Body of pancreas (tissue), 4 donors: ENCODE measurements at places on chromosomes 11 and 22.
A peak's percentile ranks its signal among the peaks of the same experiment; 100 is the strongest.

DNA sequence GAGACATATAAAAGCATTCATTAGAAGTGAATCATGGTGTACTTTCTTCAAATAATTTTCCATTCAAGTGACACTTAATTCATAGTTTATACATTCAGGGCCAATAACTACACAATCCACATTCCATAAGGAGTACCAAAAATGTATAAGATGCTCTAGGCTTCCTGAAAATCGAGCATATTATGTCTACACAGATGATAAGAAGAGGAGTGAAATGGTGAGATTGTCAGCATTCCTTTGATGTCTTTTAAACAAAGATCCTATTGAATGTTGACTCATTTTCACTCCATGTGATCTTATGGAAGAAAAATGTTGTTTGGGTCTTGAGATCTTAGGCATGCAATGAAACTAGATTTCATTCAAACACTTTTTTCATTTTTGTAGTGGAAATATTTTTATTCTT, 843.2 kb downstream of the KCNA4 start:
- no peak overlapping the region for H3K4me3 ChIP-seq
- no peaks in the 10 kb centered on the region for H3K36me3 ChIP-seq

DNA sequence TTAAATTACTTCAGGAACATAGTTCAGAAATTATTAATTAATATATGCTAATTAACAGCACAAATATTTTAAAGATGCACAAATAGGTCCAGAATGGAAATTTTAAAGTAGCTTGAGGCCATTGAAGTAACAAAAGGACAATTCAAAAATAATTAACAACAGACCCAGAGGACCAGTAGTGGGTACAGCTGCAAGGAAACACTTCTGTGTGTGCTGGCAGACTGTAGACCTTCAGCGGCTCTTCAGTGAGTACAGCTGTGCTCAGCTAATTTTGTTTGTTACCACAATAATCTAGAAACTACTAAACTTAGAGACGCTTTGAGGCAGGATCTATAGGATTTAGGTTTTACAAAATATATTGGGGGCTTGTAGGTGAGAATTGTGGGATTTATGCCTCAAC, 103.8 kb downstream of the GRIA4 start:
- H3K27me3 ChIP-seq: no peaks in the 10 kb centered on the region
- H3K36me3 ChIP-seq: no peaks in the 10 kb centered on the region
- no peak overlapping the region for H3K4me3 ChIP-seq
- DNase-seq: no peak

DNA sequence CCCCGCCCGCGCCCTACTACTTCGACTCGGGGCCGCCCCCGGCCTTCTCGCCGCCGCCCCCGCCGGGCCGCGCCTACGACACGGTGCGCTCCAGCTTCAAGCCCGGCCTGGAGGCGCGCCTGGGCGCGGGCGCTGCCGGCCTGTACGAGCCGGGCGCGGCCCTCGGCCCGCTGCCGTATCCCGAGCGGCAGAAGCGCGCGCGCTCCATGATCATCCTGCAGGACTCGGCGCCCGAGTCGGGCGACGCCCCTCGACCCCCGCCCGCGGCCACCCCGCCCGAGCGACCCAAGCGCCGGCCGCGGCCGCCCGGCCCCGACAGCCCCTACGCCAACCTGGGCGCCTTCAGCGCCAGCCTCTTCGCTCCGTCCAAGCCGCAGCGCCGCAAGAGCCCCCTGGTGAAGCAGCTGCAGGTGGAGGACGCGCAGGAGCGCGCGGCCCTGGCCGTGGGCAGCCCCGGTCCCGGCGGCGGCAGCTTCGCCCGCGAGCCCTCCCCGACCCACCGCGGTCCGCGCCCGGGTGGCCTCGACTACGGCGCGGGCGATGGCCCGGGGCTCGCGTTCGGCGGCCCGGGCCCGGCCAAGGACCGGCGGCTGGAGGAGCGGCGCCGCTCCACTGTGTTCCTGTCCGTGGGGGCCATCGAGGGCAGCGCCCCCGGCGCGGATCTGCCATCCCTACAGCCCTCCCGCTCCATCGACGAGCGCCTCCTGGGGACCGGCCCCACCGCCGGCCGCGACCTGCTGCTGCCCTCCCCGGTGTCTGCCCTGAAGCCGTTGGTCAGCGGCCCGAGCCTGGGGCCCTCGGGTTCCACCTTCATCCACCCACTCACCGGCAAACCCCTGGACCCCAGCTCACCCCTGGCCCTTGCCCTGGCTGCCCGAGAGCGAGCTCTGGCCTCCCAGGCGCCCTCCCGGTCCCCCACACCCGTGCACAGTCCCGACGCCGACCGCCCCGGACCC, 17.4 kb upstream of the ACR start:
- no peak for DNase-seq
- peaks cover 11% of the 10 kb centered on the region for H3K4me1 ChIP-seq
- H3K27me3 ChIP-seq: no peaks in the 10 kb centered on the region
- no peaks in the 10 kb centered on the region for H3K36me3 ChIP-seq
- H3K27ac ChIP-seq: no peak overlapping the region

- H3K27me3 ChIP-seq: no peaks in the 10 kb centered on the region
- H3K36me3 ChIP-seq: no peaks in the 10 kb centered on the region
- no peaks in the 10 kb centered on the region for H3K4me1 ChIP-seq
- no peak overlapping the region for H3K27ac ChIP-seq
- DNase-seq: no peak
Observed at GRCh38 chr11:87059596-87060390, 22.1 kb downstream of the TMEM135 start.

- peaks cover 16% of the 10 kb centered on the region for H3K4me1 ChIP-seq
- H3K27me3 ChIP-seq: no peaks in the 10 kb centered on the region
- no peak overlapping the region for H3K27ac ChIP-seq
Observed at GRCh38 chr11:107563702-107564101, 1.8 kb downstream of the ALKBH8 start.

DNA sequence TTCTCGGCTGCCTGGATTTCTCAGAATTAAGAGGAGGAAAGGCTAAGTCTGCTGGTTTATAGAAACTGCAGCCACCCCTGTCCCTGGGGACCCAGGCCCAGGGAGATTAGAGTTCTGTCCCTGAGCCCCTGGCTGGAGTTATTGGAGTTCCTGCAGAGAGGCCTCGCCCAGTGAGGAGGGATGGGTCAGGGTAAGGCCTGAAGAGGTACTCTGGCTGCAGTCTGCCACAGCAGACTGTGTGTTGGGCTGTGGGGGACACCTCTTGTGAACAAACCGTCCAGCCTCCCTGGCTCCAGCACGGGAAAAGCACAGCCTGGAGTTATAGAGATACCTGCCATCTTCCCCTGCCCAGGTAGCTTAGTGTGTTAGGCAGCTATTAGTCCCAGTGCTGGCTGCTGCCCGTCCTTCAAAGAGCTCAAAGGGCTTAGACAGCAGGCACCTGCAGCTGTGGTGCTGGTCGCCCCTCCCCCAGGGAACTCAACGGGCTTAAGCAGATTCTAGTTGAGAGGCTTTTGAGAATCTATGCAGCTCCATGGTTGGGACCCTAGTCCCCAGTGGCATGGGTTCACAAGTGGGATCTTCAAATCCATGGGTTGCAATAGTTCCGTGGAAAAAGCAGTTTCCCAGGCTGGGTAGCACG, 36.6 kb upstream of the MUC15 start:
- H3K27me3 ChIP-seq: no peaks in the 10 kb centered on the region
- no peak overlapping the region for H3K27ac ChIP-seq

DNA sequence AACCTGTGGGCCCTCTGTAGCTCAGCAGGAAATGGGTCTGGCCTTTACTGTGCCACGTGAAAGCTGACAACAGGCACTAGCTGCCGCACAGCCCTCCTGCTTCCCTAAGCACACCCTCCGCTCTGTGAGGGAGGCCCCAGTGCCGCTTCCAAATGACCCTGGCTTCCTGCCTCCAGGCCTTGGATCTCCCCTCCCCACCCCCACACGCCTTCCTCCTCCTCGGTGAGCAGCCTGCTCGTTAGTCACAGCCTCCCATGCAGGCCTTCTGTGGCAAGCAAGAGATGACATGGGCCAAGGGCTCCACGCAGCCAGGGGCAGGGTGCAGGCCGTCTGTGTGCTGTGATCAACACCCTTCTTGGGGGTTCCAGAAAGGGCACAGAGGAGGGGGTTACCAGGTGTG, 15.3 kb upstream of the RASL10A start:
- peaks cover 37% of the 10 kb centered on the region for H3K36me3 ChIP-seq
- no peaks in the 10 kb centered on the region for H3K4me1 ChIP-seq
- no peak for DNase-seq
- H3K27ac ChIP-seq: no peak overlapping the region

DNA sequence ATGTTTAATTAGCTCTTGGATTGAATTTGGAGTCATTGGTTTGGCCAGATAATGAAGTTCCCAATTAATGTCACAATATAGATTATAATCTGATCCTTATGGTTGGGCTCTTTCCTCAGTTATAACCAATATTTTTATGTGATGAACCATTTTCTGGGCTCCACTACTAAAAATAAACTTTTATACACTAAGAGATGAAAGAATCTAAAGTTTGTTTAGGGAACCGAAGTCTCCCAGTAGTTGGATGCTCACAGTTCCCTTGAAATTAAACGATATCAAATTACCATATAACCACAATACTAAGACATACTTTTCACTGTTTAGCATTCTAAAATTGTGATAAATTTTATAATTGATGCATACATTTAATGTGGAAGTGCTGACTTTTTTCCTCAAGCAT, 47.0 kb upstream of the ARHGAP42 start:
- H3K27me3 ChIP-seq: no peaks in the 10 kb centered on the region
- DNase-seq: no peak
- H3K36me3 ChIP-seq: no peaks in the 10 kb centered on the region
- no peak overlapping the region for H3K4me3 ChIP-seq
- no peak overlapping the region for H3K27ac ChIP-seq
- peaks cover 3% of the 10 kb centered on the region for H3K4me1 ChIP-seq

DNA sequence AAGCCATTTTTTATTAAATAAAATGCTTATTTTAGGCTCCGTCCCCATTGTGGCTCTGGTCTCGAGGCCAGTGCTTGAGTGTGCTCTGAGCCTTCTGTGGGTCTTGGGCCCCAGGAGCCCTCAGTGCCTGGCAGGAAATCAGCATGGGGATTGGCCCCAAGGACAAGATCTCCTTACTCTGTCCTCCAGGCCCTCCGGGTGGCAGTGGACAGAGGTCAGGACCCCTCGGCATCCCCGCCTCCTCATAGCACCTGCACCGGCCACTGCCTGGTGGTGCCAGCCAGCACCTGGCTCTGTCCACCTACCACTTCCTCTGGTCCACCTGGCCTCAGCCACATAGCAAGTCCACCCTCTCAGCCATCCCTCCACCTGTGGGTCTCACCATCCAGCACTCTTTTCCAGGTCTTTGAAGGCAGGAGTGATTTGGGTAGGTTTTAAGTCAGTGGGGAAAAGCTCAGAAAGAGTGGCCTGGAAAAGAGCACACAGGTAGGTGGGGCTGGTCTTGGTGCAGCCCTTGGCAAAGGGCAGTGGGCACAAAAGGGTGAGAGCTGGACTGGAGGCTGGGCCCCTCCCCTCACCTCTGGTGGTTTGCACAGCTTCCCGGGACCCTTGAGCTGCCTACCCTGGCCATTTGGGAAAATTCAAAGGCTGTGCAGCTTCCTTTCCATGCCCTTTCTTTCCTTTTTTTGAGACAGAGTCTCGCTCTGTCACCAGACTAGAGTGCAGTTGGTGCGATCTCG, 3.5 kb downstream of the CLDN5 start:
- H3K4me3 ChIP-seq: no peak overlapping the region
- H3K4me1 ChIP-seq: peaks cover 16% of the 10 kb centered on the region
- DNase-seq: no peak
- no peaks in the 10 kb centered on the region for H3K36me3 ChIP-seq
- no peak overlapping the region for H3K27ac ChIP-seq

- DNase-seq: no peak
- no peak overlapping the region for H3K27ac ChIP-seq
- no peak overlapping the region for H3K4me3 ChIP-seq
- H3K4me1 ChIP-seq: peaks cover 31% of the 10 kb centered on the region
Observed at GRCh38 chr22:21446827-21447690, 20.1 kb upstream of the TMEM191C start.

- H3K27me3 ChIP-seq: no peaks in the 10 kb centered on the region
- no peak overlapping the region for H3K27ac ChIP-seq
- H3K4me1 ChIP-seq: no peaks in the 10 kb centered on the region
- DNase-seq: no peak
Observed at GRCh38 chr11:23765682-23766252, 731.1 kb upstream of the LUZP2 start.

DNA sequence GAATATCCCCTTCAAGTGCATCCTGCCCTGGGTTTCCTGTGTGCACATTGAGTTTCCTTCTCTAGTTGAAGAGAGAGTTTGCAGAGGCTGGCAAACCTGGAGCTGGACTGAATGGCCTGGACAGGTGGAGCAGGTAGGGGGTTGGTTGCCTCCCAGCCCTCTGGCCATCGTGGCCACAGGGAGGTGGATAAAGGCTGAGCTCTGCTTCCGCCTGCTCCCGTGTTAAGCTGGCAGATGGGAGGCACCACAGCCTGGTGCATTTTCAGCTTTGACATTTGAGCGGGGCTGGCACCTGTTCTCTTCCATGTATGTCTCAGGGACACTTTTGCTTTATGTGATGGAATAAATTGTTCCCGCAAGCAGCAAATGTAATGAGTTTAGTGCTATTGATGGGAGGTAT, 11.1 kb downstream of the MICAL2 start:
- H3K36me3 ChIP-seq: no peaks in the 10 kb centered on the region
- H3K4me3 ChIP-seq: no peak overlapping the region
- no peak overlapping the region for H3K27ac ChIP-seq
- no peaks in the 10 kb centered on the region for H3K27me3 ChIP-seq
- DNase-seq: no peak

- H3K36me3 ChIP-seq: no peaks in the 10 kb centered on the region
- no peaks in the 10 kb centered on the region for H3K27me3 ChIP-seq
- DNase-seq: no peak
- H3K4me1 ChIP-seq: no peaks in the 10 kb centered on the region
Observed at GRCh38 chr22:43570531-43571165, 158.8 kb downstream of the MPPED1 start.

DNA sequence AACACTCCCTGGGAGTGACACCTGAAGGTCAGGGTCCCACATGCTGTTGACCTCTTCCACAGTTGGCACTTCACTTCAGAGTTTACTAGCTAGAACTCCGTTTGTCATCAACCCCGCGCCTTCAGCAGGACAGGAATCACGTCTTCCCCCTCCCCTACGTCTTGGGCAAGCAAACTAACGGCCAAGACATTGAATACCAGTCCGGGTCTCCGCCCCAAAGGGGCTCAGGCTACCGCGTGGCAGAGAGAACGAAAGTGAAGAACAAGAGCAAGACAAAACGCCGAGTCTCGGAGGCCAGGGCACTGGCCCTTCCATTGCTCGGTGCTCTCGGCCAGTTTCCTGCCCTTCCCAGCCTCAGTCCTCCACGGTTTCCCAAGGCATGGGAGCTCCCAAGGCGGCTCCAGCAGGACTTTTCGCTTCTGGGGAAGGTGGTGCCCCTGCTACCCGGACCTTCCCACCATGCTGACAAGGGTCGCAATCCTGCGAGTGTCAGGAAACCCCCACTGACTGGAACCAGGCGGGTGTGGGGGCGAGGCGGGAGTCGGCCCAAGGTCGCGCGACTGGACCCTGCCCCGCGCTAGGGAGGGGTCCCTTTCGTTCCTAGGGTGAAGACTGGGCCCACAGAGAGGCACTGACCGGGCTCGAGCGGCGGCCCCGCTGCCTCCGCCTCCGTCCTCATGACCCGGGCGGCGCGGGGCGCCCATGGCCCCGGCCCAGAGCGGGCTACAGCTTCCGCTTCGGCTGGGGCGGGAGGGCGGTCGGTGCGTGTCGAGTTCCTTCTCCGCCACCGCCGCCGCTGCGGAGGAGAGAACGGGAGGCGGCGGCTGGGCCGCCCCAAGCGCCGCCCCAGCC, at the start of gene GUCD1:
Gene GUCD1 (minus strand): TSS at position 826 of the 852 bp plus-strand sequence. CDS start 147 bp downstream, at position 679.
- H3K4me3 ChIP-seq: peak within 1 kb of the TSS; percentile 85
- peaks cover 60% of the 10 kb centered on the region for H3K4me1 ChIP-seq
- H3K36me3 ChIP-seq: peaks cover 12% of the 10 kb centered on the region
- no peaks in the 10 kb centered on the region for H3K27me3 ChIP-seq
- peak within 1 kb of the TSS; percentile 99 for H3K27ac ChIP-seq
- DNase-seq: peak; percentile 42
